ENCODE measurements at places on chromosomes 4 and X.

DNA sequence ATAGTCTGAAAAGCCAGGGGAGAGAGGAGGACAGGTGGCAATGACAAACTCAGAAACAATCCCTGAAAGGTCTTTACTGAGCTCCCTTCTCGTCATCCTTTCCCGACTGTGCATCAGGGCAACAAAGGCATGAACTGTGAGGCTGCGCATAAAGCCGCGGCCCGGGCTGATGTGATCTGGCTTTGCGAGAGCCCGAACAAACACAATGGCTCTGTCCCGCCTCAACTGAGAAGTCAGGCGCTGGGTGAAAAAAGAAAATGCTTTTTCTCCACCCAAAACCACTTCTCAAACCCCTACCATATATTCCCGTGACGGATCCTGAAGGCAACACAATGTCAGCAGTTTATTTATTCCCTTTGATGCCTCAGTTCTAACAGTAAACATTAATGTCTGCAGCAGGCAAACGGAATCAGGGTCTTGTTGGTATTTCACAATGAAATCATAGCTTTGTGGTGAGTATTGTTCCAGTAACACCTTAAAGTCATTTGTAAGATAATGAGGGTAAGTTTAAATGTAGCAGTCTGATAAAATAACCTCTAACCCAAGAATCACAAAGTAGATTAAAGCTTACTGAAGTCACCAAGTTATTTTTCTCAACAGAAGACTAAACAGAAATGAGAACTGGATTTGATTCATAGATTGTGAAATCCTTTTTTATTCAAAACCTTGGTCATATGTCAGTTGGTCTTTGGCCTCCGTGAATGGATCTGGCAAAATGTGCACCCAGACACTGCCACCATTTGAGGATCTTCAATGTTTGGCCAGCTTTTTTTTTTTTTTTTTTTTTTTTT is 67.4 kb downstream of the APBB2 start:
- no peak for DNase-seq

- DNase-seq: no peak
Observed at GRCh38 chr4:153013202-153013977, 77.3 kb downstream of the FHDC1 start.

DNA sequence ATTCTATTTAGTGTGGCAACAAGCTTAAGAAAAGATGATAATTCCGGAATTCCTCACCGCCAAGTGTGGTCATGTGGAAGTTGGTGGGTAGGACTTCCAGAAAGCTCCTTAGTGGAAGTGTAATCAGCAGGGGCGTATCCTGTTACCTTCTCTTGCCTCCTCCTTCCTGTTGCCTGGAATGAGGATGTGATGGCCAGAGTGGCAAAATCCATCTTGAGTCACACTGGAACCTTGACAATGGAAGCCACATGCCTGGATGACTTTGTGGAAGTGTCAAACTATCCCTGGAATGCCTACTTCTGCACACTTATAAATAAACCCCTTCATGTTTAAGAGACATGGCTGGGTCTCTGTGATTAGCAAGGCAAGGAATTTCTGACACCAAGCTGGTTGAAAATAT is 191.0 kb downstream of the PRDM5 start:
- no peak for DNase-seq

DNA sequence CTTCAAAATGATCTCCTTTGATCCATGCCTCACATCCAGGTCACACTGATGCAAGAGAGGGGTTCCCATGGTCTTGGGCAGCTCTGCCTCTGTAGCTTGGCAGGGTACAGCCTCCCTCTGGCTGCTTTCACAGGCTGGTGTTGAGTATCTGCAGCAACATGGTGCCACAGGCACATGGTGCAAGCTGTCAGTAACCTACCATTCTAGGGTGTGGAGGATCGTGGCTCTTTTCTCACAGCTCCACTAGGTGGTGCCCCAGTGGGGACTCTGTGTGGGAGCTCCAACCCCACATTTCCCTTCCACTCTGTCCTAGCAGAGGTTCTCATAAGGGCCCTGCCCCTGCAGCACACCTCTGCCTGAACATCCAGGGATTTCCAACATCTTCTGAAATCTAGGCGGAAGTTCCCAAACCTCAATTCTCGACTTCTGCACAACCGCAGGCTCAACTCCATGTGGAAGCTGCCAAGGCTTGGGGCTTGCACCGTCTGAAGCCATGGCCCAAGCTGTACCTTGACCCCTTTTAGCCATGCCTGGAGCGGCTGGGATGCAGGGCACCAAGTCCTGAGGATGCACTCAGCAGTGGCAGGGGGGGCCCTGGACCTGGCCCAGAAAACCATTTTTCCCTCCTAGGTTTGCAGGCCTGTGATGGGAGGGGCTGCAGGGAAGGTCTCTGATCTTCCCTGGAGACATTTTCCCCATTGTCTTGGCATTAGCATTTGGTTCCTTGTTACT is 137.8 kb upstream of the NUDT6 start:
- no peak for DNase-seq

GRCh38 chr4:99921174-99921573 is 25.2 kb downstream of the DNAJB14 start:
- DNase-seq: no peak

- DNase-seq: no peak
Observed at GRCh38 chr4:144296941-144297340, 156.4 kb upstream of the GYPA start.
